ENCODE measurements at places on chromosomes 4 and X.

- DNase-seq: no peak
These were observed 56.3 kb upstream of the NAP1L5 start for GRCh38 chr4:88753658-88754571.

GRCh38 chrX:109855501-109855900 is 122.4 kb upstream of the ACSL4 start:
- DNase-seq: no peak

DNA sequence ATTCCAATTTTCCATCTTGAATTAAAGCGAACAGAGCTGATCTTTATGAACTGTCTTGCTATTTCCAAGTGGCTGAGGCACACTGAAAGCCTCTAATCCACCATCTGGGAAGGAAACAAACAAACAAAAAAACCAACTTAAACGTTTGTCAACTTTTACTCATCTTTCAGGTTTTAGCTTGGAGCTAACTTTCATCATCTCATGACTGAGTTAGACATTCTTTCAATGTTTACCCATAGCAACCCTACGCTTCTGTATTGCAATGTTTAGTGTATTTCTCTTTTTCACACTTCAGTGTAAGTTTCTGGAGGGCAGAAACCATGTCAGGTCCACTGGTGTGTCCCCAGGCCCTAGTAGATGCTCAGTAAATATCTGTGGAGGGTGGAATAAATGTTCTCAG is 343.8 kb downstream of the GBA3 start:
- no peak for DNase-seq

DNA sequence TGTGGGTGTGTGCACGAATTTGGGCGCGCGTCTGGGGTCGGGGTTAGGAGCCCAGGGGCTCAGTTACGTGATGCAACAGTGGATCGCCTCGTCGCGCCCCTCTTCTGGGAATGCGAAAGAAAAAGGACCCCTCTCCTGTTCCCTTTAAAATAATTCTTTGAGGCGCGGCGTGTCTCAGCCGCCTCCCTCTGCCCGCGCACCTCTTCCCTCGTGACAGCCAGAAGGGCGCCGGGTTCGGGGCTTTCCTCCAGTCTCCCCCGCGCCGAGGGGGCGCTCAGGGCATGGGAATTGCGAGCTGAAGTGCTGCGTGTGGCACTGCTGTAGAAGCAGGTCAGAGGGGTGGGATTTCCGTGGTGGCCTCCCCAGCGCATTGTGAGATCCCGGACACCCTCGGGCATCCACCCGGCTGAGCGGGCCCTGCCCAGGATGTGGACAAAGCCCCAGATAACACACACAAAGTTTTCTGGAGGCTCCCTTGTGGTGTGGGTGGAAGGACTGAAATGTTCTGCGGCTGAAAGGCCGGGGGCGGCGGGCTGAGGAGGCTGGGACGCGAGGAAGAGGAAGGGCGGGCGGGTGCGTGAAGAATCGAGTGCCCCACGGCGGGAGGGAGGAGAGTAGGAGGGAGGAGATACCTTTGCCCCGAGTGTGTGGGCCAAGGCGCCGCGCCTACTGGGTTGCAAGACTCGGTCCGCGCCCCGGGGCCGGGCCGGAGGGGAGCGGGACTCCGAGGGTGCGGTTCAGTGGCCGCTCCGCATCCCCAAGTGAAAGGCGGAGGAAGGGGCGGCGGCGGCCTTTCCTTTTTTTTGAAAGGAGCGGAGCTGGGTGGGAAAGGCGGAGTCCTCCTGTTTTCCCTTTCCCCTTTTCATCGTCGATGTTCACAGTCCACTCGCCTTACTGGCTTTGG is 752 bp downstream of the SEPTIN11 start:
- DNase-seq: no peak

- no peak for DNase-seq
These were observed 1963.1 kb upstream of the TENM3 start for GRCh38 chr4:180280076-180280475.

DNA sequence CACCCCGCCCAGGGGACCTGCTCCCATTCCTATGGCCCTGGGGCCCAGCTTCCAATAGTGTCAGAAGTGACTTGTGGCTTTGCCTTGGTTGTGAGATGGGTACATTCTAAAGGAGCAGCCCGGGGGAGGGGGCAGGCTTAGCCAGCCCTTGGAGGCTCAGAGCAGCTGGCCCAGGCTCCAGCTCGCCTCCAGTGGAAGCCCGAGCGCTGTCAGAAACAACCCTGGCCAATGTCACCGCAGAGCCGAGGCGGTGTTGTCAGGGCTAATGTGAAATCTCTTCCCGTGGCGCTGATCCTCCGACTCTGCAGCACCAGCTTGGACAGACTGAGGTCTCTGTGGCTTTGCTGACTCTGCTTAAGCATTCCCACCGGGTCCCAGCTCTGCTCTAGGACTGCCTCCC is 29.2 kb upstream of the ZNF81 start:
- no peak for DNase-seq

DNA sequence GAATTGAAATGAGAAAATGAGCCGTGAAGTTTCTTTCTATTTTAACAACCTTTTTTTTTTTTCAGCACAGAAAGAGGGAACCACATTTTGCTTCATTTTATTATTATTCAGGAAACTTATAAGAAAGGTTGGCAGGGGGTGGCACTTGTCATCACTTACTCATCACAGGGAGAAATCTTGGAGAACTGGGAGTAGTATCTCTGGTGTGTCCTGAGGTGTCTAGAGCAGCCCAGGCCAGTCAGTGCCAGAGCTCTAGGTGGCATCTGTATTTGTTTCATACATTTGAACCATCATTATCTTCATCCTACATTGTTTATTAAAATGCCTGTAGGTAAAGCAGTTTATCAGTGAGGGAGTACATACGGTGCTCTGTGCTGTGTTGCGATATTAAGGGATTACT is 43.8 kb upstream of the ARHGAP24 start:
- DNase-seq: no peak

DNA sequence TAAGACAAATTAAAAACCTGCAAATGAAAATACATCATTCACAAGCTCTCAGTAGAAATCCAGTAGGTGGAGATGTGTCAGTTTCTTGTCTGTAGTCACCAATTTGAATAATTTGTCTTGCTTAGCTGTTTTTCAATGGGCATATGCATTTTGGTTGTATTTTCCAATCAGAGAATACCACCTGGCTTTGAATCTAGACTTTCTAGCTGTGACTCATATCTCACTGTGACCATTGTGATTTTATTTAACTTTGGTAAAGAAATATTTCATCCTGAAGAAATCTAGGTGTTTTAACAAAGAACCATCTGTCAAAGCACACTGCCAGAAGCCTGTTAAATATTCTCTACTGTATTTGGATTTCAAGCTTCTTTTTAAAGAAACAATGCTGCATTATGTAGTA is 1650.6 kb upstream of the IGFBP7 start:
- DNase-seq: no peak

GRCh38 chrX:85379174-85379907 is at the start of gene POF1B:
POF1B (minus strand) TSS chrX:85379665; CDS start chrX:85379454, 211 bp downstream.
- DNase-seq: no peak

- DNase-seq: no peak
These were observed 443.7 kb downstream of the CENPC start for GRCh38 chr4:67101612-67102011.

DNA sequence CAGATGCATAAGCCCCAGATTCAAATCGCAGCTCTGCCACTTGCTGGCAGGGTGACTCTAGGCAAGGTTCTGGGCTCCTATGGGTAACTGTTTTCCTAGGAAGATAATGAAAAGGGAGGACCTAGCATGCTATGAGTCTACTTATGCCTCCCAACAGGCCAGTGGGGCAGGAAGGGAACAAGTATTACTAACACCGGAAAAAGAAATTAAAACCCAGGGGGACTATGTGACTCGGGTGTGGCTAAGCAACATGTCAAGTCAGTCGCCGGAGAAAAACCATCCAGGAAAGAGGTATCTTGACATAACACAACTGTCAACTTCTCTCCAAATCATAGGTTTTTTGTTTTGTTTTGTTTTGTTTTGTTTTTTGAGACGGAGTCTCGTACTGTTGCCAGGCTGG is 45.5 kb upstream of the RBPJ start:
- no peak for DNase-seq

DNA sequence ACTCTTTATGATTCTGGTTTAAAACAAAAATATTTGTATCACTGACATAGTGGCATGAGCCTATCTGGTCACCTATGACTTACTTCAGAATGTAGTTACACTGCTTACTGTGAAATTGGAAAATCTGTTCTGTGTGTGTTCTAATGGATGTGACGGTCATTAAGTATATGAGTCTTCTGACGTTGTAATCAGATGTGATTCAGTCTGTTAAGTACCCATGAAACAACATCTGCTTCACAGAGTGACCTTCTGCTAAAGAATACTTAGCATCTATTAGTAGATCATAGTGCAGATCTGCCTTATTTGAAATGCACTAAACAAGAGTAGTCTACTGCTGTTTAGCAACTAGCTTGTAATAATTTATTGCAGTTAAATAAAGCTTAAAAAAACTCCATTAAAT is 317.1 kb downstream of the DCTD start:
- no peak for DNase-seq

DNA sequence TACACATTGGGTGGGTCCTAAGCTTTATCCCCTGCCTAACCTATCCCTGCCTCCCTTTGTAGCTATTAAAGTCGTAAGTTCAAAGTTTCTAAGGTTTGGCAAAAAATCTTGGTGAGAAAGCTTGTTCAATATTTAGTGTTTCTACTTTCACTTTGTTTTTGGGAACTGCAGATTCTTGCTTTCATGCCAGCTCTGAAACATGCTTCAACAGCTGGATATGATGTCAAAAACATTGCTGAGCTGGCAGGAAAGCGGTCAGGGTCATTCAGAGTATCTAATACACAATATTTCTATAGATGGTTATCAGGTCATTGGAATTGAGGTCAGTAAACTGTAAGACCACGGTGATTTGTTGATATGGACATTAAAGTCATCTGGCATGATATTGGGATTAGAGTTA is 19.7 kb downstream of the CENPI start:
- DNase-seq: no peak

DNA sequence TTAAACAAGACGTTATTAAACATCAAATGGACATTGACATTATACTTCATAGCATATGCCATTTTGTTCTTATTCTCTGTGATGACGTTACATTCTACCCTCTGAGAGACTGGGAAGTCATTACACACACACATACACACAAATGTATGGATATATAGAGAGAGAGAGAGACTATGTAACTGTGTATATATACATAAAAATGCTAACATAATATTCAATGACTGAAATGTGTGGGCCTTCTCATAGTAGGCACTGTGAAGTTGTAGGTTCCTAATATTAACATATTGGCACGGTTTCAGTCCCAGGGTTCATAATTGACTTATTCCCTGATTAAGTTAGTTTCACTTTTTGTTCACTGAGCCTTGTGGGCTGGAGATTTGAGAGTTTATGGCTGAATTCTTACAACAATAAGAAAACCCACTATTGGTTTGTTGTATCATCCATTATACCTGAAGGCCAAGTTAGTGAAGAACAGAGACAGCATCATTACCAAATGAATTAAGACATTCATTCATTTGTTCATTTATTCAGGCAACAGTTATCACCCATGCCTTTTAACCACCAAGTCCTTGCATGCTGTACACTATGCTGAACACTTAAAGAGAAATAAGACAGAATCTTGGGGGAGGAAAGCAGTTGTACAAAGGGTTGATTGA is 68.5 kb downstream of the GAB1 start:
- DNase-seq: no peak

DNA sequence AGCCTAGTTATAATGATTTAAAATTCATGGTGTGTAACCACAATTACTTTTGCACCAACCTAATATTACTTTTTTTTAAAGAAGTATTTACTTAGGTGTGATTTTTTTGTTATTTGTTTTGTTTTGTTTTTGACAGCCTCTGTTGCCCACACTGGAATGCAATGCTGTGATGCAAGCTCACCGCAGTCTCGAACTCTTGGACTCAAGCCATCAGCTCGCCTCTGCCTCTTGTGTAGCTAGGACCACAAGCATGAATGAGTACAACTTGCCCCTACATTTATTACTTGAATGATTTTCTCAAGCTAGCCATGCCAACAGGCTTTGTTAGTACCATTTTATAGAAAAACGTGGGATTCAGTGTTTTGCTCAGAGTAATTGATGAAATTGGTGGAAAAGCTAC is 488.8 kb upstream of the CPEB2 start:
- no peak for DNase-seq

DNA sequence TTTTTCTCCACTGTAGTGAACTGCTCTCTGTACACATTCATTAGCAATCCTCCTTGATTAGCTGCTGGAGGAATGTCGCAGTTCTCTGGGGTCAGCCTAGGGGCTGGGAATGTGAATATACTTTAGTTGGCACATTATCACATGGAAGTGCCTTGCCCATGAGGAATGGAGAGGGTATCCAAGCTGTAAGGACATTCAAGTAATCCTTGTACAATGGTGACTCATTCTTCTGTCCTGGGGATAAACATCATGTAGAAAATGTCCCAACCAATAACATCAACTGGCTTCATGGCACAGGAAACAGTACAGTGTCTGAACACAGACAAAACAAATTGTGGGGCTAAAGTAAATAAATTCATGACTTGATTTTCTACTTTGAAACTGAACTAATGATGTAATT is 147.1 kb downstream of the GLRA2 start:
- no peak for DNase-seq

- DNase-seq: no peak
These were observed 843 bp downstream of the RPL34 start for GRCh38 chr4:108620933-108621905.

DNA sequence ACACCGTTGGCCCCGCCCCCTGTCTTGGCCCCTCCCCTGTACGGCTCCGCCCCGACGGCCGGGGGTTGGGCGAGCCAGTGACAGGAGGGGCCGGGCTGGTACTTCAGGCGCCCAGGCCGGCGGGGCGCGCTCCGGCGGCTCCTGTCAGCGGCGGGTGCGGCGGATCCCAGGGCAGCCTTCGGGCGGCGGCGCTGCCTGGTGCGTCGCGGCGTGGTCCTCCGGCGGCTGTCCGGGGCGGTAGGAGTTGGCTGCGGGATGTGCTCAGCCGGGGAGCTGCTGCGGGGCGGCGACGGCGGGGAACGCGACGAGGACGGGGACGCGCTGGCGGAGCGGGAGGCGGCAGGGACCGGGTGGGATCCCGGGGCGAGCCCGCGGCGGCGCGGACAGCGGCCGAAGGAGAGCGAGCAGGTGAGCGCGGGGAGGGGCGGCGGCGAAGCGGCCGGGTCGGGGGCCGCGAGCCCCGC is at the start of gene FAM241A:
FAM241A (plus strand) TSS at position 129 of the 464 bp plus-strand sequence; CDS start at position 256, 127 bp downstream.
- DNase-seq: peak; percentile 91

DNA sequence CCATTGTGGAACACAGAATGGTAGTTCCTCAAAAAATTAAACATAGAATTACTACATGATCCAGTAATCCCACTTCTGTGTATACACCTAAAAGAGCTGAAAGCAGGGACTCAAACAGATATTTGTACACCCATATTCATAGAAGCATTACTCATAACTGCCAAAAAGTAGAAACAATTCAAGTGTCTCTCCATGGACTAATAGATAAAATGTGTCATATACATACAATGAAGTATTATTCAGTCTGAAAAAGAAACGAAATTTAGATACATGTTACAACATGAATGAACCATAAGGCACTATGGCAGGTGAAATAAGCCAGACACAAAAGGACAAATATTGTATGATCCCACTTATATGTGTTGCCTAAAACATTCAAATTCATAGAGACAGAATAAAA is 145.1 kb downstream of the ANTXR2 start:
- DNase-seq: no peak

DNA sequence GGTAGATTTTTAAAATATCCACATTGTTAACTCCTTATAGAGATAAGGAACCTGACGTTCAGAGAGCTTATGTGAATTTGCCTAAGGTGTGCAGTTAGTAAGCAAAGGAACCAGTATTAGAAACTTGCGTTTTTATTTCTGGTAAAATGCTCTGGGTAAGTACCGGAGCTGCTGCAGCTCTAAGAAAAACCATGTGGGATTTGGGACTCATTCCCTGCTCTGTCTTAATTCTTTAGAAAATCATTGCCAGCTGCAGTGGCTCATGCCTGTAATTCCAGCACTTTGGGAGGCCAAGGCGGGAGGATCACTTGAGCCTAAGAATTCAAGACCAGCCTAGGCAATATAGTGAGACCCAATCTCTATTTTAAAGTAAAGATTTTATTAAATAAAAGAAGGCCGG is 5.8 kb downstream of the CCKAR start:
- DNase-seq: no peak

Data from vagina (tissue), 2 donors.